Mucosa of descending colon (tissue), 3 donors: ENCODE measurements at places on chromosomes 3 and 15.

DNA sequence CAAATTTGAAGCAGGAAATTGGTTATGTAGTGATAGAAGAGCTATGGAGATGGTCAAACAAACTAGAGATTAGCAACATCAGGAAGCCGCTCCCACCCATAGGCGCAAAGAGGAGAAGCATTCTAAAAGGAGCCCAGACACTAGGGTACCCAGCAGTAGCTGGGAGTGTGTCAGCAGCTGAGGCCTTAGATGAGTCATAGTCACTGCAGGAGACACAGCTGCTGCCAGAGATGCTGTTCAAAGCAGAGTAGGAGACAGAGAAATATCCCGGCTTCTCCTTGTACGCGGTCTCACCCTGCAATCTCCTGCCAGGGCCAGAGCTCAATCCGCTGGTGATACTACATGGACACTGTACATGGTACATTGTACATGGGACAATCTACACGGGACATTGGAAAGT, 61.9 kb downstream of the VGLL3 start:
- no peak for DNase-seq

- no peak for DNase-seq
Observed at GRCh38 chr15:43215961-43216360, 4.9 kb downstream of the EPB42 start.

- DNase-seq = no peak
Observed at GRCh38 chr3:60669636-60670035, 581.6 kb downstream of the FHIT start.

GRCh38 chr15:74816624-74817369, 4.2 kb downstream of the LMAN1L start:
- peak; percentile 50 for DNase-seq

GRCh38 chr3:94524102-94524919, 461.4 kb downstream of the NSUN3 start:
- no peak for DNase-seq
